ENCODE measurements at places on chromosomes 5 and 9.

GRCh38 chr5:6338871-6339270 is 39.5 kb downstream of the MED10 start:
- no peak for DNase-seq

DNA sequence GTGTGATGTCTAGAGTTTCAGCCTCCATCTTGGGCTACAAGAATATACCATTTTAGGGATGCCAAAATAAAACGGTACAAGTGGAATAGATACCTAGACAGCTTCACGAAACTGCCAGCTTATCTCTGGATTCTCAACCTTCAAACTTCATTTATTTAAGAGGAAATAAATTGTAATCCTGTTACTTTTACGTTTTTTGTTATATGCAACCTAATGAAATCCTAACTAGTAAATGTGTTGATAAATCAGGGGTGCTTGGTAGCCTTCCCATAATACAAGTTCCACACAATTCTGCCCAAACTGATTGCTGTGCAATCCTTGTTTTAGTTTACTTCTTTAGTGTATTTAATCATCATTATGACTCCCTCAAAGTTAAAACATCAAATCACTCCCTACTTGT is 75.5 kb downstream of the SSBP2 start:
- DNase-seq: no peak

GRCh38 chr9:22142671-22143070 is 133.6 kb upstream of the CDKN2B start:
- DNase-seq: no peak

GRCh38 chr9:28624771-28625170 is 1051.5 kb upstream of the C9orf72 start:
- no peak for DNase-seq

DNA sequence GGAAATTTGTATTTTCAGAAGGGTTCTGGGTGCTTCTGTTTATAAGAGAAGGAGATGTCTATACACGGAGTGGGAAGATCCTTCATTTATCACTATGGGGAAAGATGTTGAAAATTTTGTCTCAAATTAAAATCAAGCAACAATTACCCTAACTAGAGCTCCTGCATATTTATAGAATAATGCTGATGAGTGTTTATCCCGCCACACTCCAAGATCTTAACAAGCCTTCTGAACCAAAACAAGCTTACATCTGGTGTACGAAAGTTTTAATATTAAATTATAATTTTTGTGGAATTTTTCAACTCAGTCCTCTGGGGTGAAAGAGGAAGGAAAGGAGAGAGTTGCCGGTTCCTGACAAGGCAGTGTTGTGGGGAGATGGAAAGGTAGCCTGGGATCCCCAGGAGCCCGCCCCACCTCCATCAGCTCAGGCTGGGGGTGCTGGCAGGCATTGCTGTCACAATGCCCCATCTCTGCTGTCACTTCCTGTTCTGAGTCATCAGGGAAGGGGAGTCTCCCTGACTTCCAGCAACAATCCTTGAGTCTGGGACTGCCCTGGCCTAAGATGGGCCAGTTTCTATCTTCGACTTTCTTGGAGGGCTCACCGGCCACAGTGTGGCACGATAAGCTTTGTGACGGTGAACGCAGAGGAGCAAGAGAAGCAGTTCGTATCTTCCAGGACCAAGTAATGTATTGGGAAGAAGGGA is 64.5 kb downstream of the ERAP1 start:
- DNase-seq: no peak

- DNase-seq: peak; percentile 12
Observed at GRCh38 chr5:129905473-129906176, 1.4 kb downstream of the CHSY3 start.
